ENCODE measurements at places on chromosomes 12 and 14. TPM values are rescaled to one million over a fixed set of nuclear protein-coding genes. Genes with fewer than 3 reads are reported as not detected.

Gene KRT8
- 14.4 TPM for total RNA-seq

Gene BDKRB2
- 1.9 TPM for total RNA-seq

Gene RTL1
- total RNA-seq = not detected

Gene ANAPC7
- total RNA-seq = 38.4 TPM

Gene RPL10L
- not detected for total RNA-seq

Gene GSKIP
- total RNA-seq = 27.4 TPM
